ENCODE measurements at places on chromosomes 12 and 14.

DNA sequence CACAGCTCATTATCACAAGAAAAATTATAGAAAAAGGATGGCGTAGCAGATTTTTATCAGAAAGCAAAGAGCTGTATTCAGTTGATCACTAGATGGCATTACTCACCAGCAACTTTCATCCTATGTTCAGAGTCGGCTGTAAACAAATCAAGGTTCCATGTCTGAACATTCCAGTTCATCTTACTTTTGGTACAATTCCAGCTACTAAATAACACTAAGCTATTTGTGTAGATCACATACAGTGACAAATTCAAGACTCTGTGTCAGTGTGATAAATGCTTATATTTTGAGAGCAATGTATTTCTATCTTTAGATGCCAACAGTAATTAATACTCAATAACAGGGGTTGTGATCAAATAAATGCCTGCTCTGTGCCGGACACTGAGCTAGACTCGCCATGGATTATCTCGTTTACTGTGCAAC lies 30.1 kb downstream of the NRDE2 start:
- no peak for DNase-seq

DNA sequence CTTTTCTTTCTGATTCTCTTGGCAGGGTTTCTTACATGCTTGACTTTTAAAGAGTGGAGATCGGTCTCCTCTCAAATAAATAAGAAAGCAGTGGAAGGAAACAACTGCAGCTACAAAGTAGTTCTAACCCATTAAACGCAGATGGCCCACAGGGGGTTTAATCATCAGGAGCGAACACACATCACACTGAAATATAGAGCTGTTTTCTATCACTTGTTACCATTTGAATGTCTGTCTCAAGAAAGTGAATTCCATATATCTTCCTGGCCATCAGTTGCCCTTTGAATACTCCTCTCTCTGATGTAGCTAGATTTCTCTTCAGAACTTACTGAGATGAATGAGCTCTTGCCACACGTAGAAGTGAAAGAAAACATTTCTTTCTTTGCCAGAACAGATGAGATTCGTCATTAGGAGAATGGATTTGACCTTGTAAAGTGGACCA lies 29.1 kb downstream of the ALX1 start:
- no peak for DNase-seq

DNA sequence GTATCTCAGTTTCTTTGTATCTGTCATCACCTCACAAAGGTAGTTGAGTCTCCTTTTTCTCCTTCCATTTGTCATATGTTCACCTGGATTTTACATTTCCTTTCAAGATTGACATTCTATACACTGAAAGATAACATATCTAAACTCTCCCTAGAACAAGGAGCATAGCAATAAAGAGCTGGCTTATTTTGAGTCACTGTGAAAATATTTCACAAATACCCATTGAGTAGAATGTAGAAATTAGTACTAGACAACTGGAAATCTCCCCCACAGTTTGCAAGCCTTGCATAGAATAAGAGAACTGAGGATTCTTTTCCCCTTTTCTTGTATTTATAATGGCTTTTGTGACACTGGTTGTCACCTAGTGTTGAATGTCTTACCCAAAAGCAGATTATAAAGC lies 111.2 kb downstream of the KICS2 start:
- no peak for DNase-seq

- DNase-seq = no peak
These were observed 160.6 kb upstream of the HMGA2 start for GRCh38 chr12:65663648-65664047.

DNA sequence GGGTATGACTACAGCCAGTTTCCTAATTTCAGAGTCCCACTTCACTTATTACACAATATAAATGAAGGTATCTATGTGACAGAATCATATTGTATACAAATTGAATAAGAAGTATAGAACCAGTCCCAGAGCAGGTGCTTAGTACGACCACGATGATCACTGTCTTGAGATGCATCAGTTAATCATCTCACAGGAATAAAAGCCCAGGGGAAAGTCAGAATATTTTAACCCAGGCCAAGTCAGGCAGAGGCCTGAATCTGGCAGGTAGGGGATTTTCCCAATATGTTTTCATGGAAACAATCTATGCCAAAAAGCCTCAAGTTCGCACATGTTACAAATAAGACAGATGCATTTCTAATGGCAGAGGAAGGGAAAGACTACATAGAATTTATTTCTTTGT lies 758.4 kb downstream of the BCL11B start:
- DNase-seq = no peak

DNA sequence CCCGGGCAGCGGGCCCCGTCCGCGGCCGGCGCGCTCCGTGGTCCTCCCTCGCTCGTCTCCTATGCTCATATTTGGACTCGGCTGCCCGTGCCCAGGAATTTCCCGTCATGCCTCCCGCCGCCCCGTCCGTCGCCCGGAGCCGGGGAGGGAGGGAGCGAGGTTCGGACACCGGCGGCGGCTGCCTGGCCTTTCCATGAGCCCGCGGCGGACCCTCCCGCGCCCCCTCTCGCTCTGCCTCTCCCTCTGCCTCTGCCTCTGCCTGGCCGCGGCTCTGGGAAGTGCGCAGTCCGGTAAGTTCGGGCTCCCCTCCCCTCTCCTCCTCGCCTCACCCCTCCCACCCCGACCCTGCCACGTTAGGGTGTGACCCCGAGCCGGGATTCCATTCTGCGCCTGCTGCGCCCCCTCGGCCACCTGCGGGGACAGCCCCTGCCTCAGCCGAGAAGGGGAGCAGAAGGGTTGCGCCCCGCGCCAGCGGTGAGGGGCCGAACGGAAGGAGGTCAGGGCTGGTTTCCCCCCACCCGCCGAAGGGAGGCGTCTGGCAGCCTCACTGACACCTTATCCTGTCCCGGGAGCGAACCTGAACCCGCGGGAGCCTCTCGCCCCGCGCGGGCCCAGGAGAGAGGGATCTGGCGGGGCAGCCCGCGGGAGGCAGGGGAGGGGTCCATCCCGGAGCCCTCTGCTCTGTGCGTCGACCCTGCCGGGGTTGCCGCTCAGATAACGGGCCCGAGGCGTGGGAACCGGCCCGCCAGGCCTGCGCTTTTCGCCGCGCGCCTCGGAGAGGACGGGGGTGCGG lies at the start of gene MSRB3:
Gene MSRB3 (plus strand): TSS at position 108 of the 793 bp plus-strand sequence. CDS start 29,897 bp downstream, outside the sequence.
- DNase-seq = no peak

- DNase-seq = no peak
These were observed 208.7 kb upstream of the FOXN3 start for GRCh38 chr14:89625731-89626232.

GRCh38 chr12:27076928-27077327 lies 5.5 kb downstream of the C12orf71 start:
- DNase-seq = no peak

- no peak for DNase-seq
These were observed 1.9 kb downstream of the TMEM119 start for GRCh38 chr12:108595711-108596647.

GRCh38 chr14:26395726-26396125 lies 202.1 kb downstream of the NOVA1 start:
- DNase-seq = no peak

DNA sequence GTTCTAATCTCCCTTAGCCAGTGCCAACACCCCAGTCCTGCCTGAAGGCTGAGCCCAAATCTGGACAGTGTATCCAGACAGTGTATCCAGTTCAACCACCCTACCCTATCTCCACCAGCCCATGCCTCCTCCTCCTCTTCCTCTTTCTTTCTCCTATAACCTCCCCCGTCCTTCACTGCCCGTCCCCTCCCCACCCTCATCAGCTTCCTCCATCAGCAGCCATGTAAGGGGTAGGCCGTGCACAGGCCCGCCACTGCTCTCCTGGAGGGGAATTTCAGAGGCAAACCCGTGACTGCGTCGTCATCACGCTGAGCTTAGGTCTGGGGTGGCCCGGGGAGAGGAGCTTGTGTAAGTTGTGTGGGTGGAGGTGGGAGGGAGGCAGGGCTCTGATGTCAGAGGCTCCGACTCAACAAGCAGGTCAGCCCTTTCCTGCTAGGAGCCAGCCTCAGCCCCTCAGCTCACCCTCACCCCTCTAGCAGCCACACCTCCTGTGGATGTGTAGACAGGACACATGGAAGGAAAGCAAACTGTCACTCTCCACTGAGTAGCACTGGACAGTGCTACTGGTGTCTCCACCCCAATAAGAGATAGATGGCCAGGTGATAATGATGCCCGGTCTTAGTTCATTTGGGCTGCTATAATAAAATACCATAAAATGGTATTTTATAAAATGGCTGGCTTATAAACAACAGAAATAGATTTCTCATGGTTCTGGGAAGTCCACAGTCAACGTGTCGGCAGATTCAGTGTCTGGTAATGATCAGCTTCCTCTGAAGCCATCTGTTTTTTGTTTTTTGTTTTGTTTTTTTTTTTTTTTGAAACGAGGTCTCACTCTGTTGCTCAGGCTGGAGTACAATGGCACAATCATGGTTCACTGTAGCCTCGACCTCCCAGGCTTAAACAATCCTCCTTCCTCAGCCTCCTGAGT lies 50.5 kb downstream of the IRF2BPL start:
- peak; percentile 70 for DNase-seq
